Activated CD4-positive, alpha-beta memory T cell treated with anti-CD3 and anti-CD28 coated beads, Interleukin-2, amount 10 ng/mL, durations not matched to agents 7 days and 5 days (primary cell): ENCODE measurements at places on chromosomes 4 and X. TPM values are rescaled to one million over a fixed set of nuclear protein-coding genes. Genes with fewer than 3 reads are reported as not detected.

The SPP1 gene
- not detected for total RNA-seq

The SLITRK2 gene
- total RNA-seq: not detected

The CSAG2 gene
- 1.3 TPM for total RNA-seq

The NAAA gene
- 39.3 TPM for total RNA-seq

The ETDA gene
- total RNA-seq: not detected

GRCh38 chrX:144335402-144335801, 451.5 kb downstream of the UBE2NL start:
- H3K27ac ChIP-seq: no peak overlapping the region
- no peaks in the 10 kb centered on the region for H3K4me1 ChIP-seq
- DNase-seq: no peak
- H3K4me3 ChIP-seq: no peak overlapping the region

DNA sequence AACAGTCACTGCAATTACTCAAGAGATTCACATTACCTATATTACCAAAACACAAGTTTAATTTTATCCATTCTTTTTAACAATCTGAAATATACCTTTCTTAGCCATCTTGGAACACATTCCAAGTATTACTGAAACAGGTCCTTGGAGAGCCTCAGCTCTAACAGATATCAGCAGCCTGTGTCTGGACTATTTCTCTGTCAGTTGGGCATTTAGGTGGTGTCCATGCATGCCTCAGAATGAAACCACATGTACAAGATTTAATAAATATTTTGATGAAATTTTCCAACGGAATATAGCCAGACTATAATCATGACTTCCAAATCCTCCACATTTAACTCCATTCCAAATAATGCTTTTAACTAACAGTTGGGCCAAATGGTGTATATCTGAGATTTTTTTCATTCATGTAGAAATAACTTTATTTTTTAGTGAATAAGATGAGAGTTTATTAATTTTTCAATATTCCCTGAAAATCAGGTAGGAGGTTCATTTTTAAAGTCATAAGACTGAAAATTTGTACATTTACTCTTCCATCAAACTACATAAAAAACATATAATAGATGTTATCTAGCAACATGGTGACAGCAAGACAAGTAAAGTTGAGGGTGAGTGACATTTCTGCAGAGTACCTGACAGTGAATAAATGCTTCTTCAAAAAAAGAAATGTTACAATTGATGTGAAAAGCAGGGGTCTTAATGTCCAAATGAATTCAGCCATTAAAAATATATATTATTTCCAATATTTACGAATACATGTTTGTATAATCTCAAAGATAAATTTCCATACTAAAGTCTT, 174.2 kb downstream of the DCHS2 start:
- no peak for DNase-seq
- H3K36me3 ChIP-seq: no peaks in the 10 kb centered on the region
- no peaks in the 10 kb centered on the region for H3K4me1 ChIP-seq
- H3K27me3 ChIP-seq: peaks cover 3% of the 10 kb centered on the region
- no peak overlapping the region for H3K4me3 ChIP-seq
- no peak overlapping the region for H3K27ac ChIP-seq

GRCh38 chr4:159555873-159556272, 453.0 kb downstream of the RAPGEF2 start:
- no peak overlapping the region for H3K4me3 ChIP-seq
- H3K27me3 ChIP-seq: no peaks in the 10 kb centered on the region
- DNase-seq: no peak
- H3K4me1 ChIP-seq: no peaks in the 10 kb centered on the region
- H3K27ac ChIP-seq: no peak overlapping the region

DNA sequence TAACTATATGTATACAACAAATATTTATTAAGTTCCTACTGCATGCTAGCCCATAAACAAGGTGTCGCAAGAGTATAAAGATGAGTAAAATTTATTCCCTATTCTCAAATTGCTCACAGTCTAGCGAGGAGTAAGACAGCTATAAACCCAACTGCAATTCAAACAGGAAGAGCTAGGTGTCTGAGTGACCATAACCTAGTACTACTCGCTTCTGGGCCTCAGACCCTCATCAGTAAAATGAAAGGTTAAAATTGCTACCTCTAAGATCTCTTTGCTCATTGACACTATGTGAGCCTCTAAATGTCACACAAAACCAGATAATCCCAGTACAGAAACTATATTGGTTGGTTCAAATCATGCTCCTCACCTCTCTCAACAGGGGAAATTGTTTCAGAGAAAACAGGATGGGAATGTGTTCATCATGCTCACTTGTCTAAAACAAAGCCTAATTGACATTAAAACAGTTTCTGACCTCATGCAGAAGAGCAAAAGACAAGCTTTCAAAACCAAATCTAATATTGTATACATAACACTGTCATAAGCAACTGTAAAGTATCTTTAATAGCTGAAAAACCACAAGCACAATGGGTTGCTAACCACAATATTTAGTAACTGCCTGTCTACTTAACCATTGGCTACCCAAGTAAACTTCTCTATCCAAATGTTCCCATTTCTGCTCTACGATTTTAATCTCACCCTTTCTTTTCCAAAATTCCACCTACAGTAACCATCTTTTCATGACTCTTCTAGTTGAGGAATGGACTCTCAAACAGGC, 264.6 kb upstream of the FMR1 start:
- no peak overlapping the region for H3K4me3 ChIP-seq
- DNase-seq: no peak
- no peaks in the 10 kb centered on the region for H3K36me3 ChIP-seq
- H3K27ac ChIP-seq: no peak overlapping the region
- H3K27me3 ChIP-seq: no peaks in the 10 kb centered on the region
- H3K4me1 ChIP-seq: no peaks in the 10 kb centered on the region

DNA sequence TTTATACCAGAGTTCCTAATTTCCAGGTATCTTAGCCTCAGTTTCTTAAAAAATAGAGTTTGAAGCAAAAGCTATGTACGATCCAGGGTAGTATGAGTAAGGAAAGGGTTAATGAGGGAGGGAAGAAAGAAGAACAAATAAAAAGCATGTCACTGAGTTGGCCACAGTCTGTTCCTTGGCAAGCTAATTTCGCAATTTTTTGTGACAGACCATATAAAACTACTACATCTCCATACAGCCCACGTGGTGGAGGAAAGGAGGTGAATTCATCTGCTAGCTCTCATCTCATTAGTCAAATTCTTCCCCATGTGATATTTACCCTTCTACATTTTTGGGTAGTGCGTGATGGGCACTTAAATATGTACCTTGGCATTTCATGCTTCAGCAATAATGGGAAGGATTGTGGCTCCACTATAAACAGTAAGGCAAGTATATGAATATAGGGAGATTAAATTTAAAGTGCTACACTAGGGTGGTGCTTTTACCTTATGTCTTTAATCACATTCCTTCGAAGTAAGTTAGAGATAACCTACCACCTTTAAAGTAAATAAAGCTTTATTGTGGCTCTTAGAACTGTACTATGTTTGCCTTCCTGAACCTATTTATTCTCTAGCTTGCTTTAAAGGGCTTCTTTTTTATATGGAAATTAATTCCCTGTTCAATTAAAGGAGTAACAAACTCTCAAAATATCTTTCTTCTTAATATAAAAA, 102.1 kb upstream of the VAMP7 start:
- no peak overlapping the region for H3K27ac ChIP-seq
- DNase-seq: no peak
- no peak overlapping the region for H3K4me3 ChIP-seq
- H3K4me1 ChIP-seq: no peaks in the 10 kb centered on the region
- no peaks in the 10 kb centered on the region for H3K27me3 ChIP-seq
- no peaks in the 10 kb centered on the region for H3K36me3 ChIP-seq

DNA sequence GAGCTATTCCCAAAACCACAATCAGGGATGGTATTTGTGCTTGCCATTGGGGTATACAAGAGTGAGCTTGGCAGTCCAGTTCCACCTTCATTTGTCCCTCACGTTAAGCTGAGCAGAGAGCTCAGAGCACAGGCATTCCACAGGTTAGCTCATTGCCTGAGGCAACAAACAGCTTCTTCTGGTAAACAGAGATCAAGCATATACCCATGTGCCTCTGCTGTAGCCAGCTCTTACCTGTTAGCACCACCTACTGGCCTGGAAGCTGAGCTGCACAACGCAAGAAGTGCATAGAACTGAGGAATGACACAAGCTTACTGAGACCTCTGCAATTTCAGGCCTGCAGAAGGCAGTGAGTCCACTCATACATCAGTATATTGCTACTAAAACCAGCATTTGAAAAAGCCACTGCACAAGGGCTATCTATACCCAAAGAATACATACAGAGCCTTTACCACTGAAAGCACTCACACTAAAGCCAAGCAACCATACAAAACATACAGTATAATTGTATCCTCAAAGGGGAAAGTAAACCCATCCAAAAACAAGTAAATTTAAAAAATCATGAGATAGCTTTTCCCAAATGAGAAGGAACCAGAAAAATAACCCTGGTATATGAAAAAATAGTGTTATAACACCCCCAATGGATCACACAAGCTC, 258.3 kb upstream of the GABRA2 start:
- H3K27ac ChIP-seq: no peak overlapping the region
- H3K4me3 ChIP-seq: no peak overlapping the region
- H3K4me1 ChIP-seq: no peaks in the 10 kb centered on the region

DNA sequence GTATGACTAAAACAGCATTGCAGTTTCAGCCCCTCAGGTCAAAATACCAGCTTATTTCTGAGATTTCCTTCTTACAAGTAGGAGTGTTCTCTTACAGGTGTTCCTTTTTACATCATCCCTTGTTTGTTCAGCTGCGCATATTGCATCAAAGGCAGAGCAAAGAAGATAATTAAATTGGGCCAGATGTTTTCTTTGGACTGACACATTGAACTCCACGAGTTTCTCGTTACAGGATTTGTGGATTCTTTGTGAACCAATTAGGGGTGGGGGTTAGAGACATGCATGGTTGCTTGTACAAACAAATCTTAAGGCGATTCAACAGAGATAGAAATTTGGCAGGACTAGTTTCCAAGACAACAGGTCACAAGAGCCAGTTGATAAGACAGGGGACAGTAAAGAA, 95.7 kb downstream of the SPANXN4 start:
- no peak for DNase-seq
- H3K36me3 ChIP-seq: no peaks in the 10 kb centered on the region
- H3K27ac ChIP-seq: no peak overlapping the region
- no peaks in the 10 kb centered on the region for H3K4me1 ChIP-seq
- H3K27me3 ChIP-seq: no peaks in the 10 kb centered on the region
